ENCODE measurements at places on chromosomes 5 and 9.
A peak's percentile ranks its signal among the peaks of the same experiment; 100 is the strongest.

DNA sequence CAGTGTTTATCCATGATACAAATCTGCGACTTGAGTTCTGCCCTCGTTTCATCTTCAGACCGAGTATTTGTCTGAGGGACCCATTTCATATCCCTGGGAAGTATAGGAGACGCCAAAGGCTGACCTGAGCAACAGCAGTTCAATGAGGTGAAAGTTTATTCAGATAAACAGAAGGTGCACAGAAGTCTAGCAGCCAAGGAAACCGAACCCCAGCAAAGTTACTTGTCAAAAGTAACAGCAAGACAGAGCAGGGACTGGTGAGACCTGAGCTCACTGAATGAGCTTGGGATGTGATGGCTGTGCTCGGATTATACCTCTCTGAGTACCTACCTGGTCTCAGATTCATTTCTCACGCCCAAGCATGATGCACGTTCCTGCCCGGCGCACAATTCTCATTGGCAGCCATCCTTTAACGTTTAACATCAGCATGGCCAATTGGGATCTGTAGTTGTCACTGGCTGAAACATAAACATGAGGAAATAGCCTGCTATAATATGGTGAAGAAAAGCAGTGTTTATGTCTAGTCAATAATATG lies 599 bp downstream of the LYRM7 start:
- DNase-seq: no peak

DNA sequence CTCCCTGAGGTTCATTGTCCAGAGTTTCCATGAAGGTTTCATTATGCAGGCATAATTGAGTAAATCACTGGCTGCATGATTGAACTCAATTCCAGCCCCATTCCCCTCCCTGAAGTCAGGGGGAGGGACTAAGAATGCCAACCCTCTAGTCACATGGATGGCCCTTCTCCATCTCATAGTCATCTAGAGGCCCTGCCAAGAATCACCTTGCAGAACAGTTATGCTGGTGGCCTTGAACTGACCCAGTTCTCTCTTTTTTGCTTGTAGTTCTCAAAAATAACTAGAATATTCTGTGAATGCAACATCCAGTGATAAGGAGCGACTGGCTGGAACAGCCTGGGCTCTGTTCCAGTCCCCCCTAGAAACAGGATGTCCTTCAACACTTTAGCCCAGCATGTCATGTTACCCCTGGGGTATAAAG lies 31.7 kb downstream of the SLC35A4 start:
- no peak for DNase-seq

DNA sequence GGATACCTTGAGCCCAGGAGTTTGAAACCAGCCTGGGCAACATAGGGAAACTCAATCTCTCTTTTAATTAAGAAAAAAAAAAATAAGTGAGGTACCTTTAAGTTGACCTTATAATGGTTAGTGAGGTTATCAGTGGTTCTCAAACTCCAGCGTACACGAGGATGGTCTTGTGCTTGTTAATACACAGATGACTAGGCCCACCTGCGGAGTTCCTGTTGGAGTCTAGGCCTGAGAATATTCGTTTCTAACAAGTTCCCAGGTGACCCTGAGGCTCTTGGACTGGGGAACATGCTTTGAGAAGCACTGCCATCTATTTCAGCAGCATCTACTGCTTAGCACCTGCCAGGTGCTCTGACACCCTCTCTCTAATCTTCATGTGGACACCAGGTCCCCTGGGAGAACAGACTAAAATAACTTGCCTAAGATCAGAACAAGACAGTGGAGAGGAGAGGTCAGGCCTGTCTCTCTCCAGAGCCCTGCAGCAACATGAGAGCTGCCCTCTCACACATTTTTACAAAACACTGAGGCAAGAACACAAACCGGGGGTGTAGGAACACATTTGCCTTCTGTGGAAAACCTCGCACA lies 24.6 kb downstream of the TLE1 start:
- DNase-seq: no peak

DNA sequence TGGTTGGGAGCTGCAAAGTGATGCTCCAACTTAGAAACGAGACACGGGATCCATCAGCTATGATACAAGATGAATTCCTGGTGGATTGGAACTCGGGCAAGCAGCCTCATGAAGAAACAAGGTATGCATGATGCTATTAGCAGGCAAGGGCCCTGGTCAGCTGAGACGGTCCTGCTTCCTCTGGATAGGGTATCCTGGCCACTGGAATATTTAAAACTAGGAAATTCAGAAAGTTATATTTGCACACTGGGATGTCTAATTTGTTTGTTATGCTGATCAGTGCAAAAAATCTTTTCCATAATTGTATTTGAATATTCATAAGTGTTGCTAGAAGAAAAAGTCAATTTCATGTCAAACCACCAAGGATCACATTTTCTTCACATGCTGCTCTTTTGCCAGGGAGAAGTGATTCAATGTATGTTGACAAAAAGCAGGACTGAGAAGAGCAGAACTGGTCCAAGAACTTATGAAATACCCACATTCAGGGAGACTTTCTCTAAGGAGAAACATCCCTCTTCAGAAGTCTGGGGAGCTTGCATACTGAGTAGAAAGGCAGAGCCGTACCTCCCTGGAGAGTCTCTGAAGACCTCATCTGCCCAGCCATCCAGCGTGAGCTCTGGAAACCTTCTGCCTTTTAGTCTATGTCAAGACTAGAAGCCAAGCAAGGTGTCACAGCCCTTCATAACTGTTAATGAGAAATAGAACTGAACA lies 6.7 kb upstream of the NXNL2 start:
- no peak for DNase-seq

DNA sequence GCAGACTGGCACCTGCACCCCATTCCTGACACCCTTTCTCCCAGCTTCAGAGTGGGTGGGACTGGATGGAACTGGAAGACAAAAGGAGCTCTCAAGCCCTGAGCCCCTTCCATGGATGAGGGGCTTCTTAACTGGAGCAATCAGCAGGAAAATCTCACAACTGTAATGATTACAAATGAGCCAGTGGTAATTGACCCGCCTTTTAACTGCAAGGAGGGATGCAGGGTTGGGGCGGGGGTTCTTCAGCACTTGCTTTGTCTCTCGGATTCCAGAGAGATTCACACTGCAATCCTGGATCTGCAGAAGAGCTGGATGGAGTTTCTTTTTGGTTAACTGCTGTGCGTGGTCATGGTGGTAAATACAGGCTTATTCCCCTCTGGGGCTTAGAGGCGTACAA lies 160.1 kb upstream of the SHB start:
- DNase-seq: no peak

- DNase-seq: no peak
Measured at GRCh38 chr9:6894135-6894534, 136.4 kb downstream of the KDM4C start.

DNA sequence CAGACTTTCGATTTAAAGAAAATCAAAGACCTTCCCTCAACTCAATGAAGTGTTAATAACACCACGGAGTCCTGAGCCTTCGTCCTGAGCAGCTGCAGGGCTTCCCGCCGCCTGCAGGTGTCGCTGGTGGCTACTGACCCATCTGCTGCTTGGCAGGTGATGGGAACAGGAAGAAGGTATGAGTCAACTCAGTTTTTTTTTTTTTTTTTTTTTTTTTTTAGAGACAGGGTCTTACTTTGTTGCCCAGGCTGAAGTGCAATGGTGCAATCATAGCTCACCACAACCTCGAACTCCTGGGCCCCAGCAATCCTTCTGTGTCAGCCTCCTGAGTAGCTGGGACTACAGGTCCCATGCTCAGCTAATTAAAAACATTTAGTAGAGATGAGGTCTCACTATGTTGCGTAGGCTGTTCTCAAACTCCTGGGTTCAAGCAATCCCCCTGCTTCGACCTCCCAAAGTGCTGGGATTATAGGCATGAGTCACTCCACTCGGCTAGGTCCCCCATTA lies 185.7 kb upstream of the IL12B start:
- DNase-seq: peak; percentile 57

- DNase-seq: no peak
Measured at GRCh38 chr5:76947082-76947503, 5.8 kb upstream of the CRHBP start.

Data from H54 (cell line).